ENCODE measurements at places on chromosomes 7 and 10. TPM values are rescaled to one million over a fixed set of nuclear protein-coding genes. Genes with fewer than 3 reads are reported as not detected.

SYNPO2L gene
- not detected for total RNA-seq

LRRC17 gene
- total RNA-seq, result 0.89 TPM

GNGT1 gene
- total RNA-seq, result not detected

FAM237B gene
- total RNA-seq, result not detected

CALML3 gene
- total RNA-seq, result not detected

PLEKHS1 gene
- total RNA-seq, result not detected

IRF5 gene
- total RNA-seq, result 0.26 TPM

PRF1 gene
- not detected for total RNA-seq

ATG9B gene
- total RNA-seq, result under 0.01 TPM

PNLIPRP1 gene
- total RNA-seq, result not detected

PKD2L1 gene
- not detected for total RNA-seq

HOGA1 gene
- total RNA-seq, result 0.77 TPM

JCAD gene
- total RNA-seq, result 50.6 TPM

NACAD gene
- total RNA-seq, result 0.39 TPM

PRSS2 gene
- total RNA-seq, result not detected

TRPV5 gene
- not detected for total RNA-seq

LRIT1 gene
- total RNA-seq, result not detected

SLC26A5 gene
- 0.64 TPM for total RNA-seq

CHN2 gene
- 0.63 TPM for total RNA-seq

ARHGEF35 gene
- 0.13 TPM for total RNA-seq

NEBL gene
- total RNA-seq, result 1.2 TPM

GATA3 gene
- under 0.01 TPM for total RNA-seq

NUTM2A gene
- total RNA-seq, result 0.51 TPM

ANKRD61 gene
- under 0.01 TPM for total RNA-seq

AIMP2 gene
- 43.9 TPM for total RNA-seq
